ENCODE measurements at places on chromosomes 2 and 18.

- no peak for DNase-seq
Measured at GRCh38 chr2:150484461-150485021, 2.9 kb downstream of the RND3 start.

- no peak for DNase-seq
Measured at GRCh38 chr18:23386317-23386716, 66.8 kb upstream of the RIOK3 start.

DNA sequence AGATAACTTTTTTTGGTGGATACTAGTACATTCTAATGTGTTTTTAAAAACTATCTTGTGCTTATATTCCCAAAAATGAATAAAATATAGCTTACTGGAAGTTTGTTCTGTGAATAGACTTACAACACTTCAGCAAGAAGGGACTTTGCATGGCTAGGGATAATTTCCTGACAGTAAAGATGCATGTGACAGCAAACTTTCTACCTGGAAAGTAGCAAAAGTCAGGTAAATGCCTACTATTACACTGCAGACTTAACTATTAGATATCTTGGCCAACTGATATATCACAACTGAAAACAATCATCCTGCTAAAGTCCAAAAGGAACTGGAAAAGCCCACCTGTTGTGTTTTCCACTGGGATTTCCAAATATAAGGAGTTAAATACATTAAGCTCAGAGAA, 1753.5 kb upstream of the CELF4 start:
- DNase-seq, result no peak

DNA sequence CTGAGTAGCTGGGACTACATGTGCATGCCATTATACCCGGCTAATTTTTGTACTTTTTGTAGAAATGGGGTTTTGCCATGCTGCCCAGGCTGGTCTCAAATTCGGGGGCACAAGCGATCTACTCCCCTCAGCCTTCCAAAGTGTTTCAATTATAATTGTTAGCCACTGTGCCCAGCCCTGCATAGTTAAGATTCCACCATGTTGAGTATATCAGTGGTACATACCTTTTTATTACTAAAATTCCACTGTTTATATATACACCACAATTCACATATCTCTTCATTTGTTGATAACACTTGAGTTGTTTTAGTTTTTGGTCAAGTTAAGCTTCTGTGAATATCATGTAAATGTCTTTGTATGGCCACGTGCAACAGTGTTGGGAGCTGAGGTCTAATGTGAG, 12.8 kb upstream of the FMNL2 start:
- no peak for DNase-seq

GRCh38 chr2:119735565-119735964, 24.2 kb upstream of the PTPN4 start:
- DNase-seq, result no peak

GRCh38 chr2:154557906-154558305, 140.6 kb upstream of the KCNJ3 start:
- DNase-seq, result no peak

DNA sequence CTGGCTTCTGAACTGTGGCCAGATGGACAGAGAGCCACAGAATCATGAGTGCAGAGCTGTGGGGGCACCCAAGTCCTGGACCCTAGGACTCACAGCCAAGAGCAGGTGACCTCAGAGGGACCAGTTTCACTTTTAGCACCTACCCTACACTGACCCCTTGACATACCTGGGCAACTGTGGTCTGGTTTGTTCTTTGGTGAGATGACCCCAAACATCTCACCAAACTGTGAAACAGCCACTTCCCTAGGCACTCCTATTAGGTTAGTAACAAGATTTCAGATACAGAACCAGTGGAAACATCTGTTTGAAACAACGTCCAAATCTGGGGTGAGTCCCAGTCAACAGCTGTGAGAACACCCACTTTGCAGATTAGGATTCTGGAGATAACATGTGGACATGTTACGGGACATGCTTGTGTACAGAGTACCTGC, 1.9 kb upstream of the ZFP36L2 start:
- no peak for DNase-seq

GRCh38 chr18:71998547-71999097, 545.5 kb downstream of the CBLN2 start:
- DNase-seq, result no peak

GRCh38 chr18:56233595-56233994, 404.8 kb downstream of the TXNL1 start:
- no peak for DNase-seq

DNA sequence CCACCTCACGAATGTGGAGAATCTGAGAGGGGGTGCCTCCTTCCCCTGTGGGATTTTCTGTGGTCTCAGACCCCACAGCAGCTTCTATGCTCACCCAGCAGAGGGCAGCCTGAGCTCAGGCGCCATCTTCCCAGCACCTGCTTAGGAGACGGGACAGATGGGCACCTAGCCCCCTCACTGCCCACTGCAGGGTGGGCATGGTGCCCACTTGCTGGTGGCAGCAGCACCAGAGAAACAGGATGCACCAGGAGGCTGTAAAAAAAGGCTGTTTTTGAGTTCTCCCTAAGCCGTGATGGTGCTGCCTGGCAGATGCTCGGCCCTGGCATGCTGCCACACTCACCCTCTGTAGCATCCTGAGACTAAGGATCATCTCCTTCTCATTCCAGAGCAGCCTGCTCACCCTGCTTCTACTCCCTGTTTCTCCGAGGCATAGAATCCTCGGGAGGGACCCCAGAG, 19.1 kb upstream of the SLC20A1 start:
- no peak for DNase-seq

DNA sequence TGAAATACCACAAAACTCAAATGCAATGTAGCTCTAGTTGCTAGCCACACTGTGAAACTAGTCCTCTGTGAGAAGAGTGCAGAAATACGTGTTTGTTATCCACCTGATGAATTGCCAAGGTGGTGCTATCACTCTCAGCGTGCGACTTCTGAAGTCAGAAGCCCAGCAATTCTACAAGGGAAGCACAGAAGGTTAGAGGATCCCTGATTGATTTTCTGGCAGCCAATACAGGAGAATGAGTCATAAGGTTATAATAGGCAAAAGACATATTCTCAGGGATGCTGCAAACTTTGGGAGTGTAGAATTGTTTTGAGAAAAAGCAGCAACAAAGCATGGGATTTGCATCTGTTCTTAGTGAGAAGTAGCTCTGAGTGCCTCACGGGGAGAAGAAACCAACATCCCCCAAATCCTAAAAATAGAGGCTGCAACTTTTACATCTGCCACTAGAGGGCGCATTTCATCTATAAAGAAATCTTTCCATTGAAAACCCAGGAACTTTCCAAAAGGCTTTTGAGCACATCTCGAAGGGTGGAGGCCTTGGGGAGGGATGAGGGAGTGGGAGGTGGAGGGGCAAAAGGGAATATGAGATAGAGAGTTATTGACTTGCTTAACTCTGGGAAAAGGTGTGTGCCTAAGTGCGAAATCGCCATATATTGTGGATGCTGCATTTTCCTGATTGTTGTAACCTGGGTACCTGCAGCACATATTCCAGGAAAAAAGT, 78.0 kb downstream of the TMEM182 start:
- DNase-seq, result no peak

GRCh38 chr18:5546660-5547059, 2.9 kb upstream of the EPB41L3 start:
- DNase-seq, result no peak

DNA sequence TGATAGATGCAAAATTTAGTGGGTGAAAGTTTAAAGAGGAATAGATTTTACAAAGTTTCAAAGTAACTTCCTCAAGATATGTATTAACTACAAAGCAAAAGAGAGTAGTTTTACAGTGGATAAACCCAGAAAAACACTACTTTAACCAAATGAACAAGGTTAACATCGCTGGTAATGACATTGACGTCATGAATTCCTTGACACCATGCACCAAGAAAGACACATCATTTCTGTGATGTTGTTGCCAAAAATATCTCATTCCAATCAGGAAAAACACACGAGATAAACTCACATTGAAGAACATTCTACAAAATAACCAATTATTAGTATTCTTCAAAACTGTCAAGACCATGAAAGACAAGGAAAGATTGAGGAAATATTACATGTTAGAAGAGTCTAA, 605.6 kb upstream of the SETBP1 start:
- no peak for DNase-seq

- no peak for DNase-seq
Measured at GRCh38 chr2:39409697-39410389, 27.2 kb downstream of the MAP4K3 start.

DNA sequence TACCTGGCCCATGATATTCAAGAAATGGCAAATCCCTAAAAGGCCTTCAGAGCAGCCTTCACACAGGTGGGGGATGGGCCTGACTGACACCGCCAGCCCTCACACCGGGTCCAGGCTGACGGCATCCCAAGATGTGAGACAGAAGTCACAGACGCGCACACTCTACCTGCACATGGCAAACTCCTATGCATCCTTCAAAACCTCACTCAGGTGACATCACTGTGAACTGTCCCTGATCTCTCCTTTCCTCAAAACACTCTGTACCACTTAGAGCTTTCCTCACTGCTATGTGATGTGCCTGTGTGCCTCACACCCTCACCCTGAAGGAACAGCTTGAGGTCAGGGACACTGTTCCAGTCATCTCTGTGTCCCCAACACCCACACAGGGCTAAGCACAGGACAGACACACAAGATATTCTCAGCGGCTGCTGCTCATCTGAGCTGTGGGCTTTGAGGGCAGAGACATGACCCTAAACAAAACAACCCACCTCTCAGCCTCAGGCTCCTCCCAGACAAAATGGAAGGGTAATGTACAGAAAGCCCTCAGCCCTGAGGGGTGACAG, 27.5 kb downstream of the BIN1 start:
- DNase-seq, result no peak

DNA sequence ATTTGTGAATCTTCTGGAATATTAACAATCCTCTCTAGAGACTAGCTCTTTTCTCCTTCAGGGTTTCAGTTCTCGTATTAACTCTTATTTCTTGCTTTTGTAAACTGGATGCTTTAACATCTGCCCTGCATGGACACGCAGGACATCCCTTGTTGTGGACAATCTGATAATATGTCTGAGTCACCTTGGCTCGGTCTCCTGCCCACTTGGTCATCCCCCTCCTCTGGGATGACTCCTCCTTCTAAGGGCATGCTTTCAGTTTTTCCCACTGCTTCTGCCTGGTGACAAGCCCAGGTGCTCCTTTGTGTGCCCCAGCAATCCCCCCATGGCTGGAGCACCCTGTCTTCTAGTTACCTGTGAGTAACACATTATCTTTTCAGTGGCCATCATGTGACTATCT, 460.5 kb downstream of the DSC3 start:
- DNase-seq, result no peak

- DNase-seq, result no peak
Measured at GRCh38 chr2:164458792-164459191, 162.5 kb downstream of the GRB14 start.

DNA sequence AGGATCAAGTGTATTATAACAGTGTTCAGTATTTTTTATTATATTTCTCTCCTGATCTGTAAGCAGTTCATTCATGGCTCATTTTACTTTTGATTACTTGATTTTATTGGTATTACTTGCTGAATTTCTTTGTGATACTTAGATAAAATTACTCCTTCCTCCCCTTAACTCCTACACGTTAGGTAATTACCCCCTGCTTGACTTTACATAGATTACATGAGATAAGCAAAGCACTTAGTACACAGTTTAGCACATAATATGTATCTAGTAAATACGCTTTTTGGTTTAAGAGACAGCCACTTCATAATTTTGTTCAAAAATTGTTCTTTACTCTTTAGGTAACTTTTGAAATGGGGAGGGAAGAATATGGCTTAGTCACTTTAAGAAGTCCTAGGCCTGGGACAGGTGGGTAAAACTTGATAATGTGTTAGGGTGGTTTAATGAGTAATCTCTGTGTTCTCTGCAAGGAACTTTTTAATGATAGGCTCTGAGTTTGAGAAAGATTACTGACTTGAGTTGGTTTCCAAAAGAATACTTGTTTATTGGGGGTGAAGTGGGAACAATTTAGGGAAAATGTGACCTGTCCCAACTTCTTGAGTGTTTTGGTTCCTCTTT, 80.9 kb downstream of the NCOA1 start:
- no peak for DNase-seq

DNA sequence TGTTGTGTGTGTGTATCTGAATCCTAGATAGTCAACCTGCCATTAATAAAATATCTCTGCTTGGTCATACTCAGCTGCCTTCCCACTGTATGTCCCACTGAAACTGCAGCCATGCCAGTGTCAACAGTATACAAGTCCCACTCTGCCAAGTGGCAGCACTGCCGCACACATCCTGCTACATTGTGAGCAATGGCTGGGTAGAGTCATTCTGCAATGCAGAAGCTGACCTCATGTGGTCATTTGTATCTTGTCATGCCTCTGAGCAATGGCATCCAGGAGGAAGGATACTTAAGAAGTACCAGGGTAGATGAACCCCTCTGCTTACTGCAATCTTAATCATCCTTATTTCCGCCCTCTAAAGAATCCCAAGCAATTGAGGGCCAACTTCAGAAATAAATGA, 302.2 kb upstream of the DDX18 start:
- no peak for DNase-seq

DNA sequence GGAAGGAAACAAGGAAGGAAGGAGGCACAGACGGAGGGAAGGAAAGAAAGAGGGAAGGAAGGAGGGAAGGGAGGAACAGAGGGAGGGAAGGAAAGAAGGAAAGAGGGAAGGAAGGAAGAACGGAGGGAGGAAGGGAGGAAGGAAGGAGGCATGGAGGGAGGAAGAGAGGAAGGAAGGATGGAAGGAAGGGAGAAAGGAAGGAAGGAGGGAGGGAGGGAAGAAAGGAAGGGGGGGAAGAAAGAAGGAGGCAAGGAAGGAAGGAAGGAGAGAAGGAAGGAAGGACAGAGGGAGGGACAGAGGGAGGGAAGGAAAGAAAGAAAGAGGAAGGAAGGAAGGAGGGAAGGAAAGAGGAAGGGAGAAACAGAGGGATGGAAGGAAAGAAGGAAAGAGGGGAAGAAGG, 7.6 kb upstream of the ACOXL start:
- DNase-seq, result no peak

DNA sequence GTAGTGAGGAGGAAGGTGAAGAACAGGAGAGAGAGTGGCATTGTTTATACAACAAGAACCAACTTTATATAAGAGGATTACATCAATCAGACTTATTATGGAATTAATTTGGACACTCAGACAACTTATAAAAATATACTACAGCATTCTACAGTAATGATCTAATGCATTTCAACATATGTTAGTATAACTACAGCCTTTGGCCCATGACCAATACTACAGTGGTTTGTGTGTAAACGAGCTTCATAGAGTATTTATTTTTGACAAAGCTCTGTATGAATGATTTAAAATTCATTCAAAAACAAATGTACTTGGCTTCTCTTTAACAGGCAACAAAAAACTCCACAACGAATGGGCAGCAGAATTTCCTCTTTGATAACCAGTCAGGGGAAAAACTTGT, 72.8 kb downstream of the ZNF521 start:
- no peak for DNase-seq

DNA sequence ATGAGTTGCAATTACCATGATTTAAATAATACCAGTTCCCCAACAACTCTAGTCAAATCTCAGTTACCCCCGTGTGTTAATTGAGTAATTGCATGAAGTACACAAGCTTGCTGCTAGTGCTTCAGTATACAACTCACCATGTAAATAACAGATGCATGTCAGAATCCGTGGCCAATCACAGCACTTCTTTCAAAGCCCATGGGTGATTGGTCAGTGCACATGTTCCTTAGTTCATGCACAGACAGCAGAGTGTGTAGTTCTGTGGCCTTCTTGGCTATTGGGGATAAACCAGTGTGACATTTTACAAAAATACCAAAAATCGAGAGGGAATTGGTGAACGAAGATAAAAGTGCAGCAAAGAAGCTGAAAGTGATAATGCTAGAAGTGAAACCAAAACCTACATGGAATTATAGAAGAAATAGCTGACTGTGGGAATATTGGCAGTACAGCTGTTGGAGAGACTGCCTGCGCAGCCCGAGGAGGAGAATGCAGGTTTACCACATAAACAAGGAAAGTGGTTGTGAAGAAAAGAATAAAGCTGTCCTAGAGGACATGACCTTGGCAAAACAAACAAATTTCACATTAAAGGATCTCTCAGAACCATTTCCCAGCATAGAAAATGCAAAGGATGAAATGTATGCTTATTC, 59.4 kb downstream of the NEDD4L start:
- DNase-seq, result no peak

Measured in iPS DF 19.7 (cell line).